ENCODE measurements at places on chromosomes 2 and 18.

- no peak for DNase-seq
These were observed 231.9 kb downstream of the PLCL1 start for GRCh38 chr2:198036029-198036879.

DNA sequence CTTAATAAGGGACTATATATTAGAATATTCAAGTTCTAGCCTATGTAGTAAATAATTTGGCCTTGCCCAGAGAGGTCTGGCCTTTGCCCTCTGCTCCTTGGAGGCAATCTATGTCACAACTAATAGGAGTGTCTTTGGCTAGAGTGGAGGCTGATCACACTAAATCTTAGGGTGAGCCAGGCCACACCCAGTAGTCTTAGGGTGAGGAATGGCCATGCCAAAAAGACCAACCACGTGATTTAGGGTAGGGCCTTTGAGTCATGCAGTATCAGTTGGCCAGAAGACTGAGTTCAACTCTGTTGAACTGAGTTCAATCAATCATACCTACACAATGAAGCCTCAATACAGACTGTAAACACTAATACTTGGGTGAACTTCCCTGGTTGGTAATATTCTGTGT is 26.0 kb upstream of the FLACC1 start:
- DNase-seq: no peak

DNA sequence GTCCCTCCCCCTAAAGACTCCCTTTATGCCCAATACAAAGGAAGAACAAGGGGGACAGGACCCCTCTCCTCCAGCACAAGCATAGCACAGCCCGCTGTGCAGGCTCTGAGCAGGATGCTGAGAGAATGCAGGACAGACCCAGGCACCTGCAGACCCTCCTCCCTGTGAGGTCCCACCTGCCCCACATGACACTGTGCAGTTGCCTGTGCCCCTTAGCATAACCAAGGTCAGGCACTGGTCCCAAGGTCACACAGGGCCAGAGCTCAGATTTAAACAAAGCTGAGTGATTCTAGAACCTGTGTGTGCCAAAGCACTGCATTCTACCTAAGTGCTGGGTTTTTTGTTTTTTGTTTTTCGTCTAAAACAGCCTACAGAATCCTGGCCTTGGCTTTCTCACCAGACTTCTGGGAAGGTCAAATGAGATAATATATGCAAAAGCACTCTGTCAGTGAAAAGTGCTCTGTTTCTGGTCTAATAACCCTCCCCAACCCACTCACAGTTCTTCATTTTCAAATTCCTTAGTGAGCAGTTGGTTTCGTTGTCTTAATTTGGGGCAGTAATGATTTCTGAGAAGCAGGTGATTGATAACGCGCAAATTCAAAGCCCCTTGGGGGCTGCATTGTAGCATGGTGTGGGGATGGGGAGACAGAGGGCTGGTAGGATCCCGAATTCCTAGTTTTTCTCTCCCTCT is 125.7 kb downstream of the KCTD1 start:
- no peak for DNase-seq

DNA sequence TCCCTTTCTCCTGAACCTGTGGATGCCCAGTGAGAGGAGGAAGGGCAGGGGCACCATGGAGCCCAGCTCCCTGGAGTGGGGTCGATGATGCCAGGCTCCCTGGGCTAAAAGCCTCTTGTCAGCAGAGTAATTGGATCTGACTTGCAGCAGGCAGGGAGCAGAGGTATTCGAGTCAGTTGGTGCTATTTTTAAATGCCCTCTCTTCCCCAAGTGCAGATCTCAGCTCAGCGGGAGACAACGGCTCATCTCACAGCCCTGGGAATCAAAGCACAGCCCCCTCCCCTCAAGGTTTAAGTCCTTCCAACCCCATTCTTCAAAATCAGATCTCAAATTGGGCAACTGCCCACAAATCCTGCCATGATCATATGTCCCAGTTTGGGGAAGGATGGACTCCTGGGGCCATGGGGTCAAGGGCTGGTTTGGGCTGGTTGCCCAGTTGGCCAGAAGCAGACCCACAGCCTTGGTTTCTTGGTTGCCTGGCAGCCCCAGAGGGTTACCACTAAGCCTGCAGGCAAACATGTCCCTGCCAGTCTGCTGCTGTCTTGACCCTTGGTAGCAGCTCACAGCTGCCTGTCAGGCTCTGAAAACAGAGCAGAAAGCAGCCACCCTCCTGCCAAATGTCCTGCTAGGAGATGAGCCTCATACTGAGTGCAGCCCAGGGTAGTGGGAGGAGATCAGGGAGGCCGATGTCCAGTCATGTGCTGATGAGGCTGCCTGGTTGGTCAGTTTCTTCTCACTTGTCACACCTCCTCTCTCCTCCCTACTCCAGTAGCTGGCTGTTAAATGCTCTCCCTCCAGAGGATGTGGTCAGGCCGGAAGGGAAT is 244.9 kb downstream of the LOXHD1 start:
- no peak for DNase-seq

- no peak for DNase-seq
These were observed 144.3 kb downstream of the VAPA start for GRCh38 chr18:10057894-10058791.

DNA sequence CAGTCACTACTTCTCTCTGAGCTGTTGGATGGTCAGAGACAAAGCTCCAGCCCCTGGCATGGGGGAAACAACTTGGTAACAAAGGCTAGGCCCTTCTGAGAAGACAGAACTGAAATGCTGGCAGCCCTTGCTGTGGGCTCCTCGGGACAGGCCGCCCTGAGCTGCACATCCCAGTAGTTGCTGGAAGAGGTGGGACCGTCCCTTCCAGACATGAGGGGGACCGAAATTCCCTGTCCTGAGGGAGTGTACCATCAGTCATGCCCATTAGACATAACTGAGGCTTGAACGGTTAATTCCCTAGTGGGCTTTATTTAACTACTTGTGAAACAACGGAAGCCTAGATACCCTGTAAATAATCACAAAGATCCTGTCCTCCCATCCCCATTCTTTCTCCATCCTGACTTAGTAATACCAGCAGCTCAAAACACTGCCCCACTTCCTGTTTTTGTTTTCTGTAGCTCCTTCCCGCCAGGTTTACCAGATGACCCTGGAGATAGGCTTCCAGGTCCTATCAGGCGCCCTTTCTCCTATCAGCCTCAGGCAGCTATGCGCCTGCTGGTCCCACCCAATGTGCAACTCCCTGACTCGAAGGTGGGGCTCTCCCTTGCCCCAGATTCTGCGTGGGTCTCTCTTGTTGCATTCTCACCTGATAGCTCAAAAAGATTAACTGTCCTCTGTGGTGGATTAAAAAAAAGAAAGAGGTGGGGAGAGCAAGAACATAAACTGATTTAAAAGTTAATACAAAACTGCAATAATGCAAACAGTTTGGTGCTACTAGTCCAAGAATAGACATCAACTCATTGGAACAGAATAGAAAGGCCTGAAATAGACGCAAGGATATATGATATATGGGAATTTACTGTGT is 37.0 kb upstream of the NT5DC4 start:
- DNase-seq: no peak

DNA sequence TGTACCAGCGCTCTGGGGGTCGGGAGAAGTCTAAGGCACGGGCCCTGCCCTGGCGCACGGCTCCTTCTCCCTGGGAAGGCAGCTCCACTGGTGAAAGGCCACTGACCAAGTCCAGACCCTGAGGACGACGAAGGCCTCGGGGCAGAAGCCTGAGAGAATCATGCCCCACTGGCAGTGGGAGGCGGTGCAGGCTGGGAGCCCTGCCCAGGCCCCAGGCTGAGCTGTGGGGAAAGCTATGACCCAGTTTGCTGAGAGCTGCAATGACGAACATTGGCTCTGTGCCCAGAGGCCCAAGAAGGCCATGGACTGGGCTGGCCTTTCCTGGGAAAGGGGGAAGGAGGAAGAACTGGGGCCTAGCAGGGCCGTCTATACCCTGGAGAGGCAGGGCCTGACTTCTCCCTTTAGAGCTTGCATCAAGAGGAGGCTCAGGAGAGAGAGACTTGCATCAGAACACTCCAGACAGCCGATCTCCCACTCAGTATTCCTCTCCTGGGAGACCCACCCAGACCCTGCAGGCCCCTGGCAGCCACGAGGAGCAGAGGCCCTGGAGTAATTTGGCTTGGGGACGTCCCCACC is 32.9 kb downstream of the HS1BP3 start:
- no peak for DNase-seq

GRCh38 chr2:119553687-119554344 is 9.6 kb downstream of the CFAP221 start:
- DNase-seq: no peak

DNA sequence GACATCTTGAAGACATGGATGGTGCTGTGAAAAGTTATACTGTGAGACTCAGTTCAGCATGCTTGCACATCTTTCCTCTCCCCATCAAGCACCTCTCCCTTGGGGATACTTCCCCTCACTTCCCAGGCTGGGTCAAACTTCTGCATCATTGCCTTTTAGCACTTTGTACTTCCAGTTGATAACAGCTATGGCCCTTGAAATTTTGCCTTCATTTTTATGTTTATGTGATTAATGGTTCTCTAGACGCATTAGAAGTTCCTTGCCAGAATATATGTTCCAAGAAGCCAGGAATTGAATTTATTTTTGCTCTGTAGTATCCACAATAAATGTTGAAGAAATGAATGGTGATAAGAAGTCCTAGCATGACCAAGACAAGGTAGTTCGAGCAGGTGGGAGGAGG is 120.9 kb upstream of the ST6GAL2 start:
- no peak for DNase-seq

DNA sequence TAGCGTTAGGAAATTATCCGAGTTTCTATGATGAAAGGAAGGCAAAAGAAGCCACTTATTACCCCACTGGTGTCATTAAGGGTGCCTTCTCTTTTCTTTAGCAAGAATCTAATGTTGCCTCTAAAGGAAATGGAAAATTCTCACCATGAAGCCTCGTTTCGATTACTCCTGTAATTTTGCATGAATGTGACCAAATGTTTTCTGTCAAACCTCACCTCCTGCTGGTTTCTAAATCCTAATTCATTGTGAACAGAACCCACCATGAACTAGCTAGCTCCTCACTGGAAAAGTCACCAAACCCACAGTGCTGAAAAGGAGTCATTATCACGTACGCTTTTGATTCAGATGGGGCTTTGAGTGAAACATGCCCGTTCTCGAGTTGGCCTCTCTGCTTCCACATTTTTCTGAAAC is 119.9 kb downstream of the COPS8 start:
- DNase-seq: no peak

DNA sequence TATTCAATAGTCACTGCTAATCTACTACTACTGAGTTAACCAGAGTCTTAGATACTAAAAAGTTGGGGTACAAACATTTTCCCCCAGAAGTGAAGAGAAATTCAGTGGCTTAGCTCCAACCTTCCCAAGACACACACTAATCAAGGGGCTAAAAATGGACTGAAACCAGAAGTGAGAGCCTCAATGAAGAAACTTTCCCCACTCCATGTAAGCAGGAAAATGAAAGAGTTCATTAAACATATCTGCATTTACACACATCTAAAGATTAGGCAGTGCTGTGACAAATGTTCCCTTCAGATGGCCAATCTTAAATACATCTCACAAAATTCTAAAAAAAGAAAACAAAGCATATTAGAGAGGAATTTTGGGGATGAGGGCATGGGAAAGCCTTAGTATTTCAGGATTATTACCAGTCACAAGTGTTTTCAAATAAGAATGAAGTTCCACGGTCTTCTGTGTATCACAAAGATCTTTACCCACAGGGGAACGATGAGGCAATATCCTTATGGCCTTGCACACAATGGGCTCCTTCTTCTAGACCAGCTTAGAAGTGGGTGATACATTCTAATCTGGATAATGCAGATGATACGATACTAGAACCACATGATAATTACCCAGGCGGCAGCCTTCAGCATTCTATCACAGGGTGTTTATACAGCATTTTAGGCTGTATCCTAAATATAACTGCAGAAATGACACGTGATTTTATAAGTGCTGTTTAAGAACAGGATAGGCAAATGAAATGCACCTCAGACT is 17.1 kb downstream of the ANKRD44 start:
- DNase-seq: peak; percentile 60

GRCh38 chr2:136059036-136059472 is 58.9 kb downstream of the CXCR4 start:
- DNase-seq: no peak

GRCh38 chr2:152186262-152186661 is 10.7 kb upstream of the STAM2 start:
- no peak for DNase-seq

DNA sequence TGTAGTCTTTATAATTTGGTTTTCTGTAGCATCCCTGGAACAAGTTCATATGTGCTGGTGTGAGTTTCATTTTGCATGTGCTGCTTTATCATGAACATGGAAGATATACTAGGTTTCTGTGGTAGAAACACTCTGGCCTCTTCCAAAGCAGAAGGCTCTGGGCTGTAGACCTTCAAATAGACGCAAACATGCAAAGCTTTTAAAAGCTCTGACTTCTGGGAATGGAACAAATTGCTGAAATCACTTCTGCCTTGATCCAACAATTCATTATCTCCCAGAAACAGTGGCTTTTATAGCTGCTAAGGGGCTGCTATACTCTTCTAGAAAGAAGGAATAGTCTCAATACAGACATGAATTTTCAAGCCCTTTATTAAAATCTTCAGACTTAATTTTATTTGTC is 382.2 kb downstream of the LRP1B start:
- DNase-seq: no peak

- DNase-seq: no peak
These were observed 172.8 kb downstream of the GLI2 start for GRCh38 chr2:120908314-120908975.

GRCh38 chr18:77407733-77408132 is 158.1 kb downstream of the GALR1 start:
- DNase-seq: no peak

GRCh38 chr2:134574611-134575330 is 144.0 kb downstream of the TMEM163 start:
- DNase-seq: no peak

DNA sequence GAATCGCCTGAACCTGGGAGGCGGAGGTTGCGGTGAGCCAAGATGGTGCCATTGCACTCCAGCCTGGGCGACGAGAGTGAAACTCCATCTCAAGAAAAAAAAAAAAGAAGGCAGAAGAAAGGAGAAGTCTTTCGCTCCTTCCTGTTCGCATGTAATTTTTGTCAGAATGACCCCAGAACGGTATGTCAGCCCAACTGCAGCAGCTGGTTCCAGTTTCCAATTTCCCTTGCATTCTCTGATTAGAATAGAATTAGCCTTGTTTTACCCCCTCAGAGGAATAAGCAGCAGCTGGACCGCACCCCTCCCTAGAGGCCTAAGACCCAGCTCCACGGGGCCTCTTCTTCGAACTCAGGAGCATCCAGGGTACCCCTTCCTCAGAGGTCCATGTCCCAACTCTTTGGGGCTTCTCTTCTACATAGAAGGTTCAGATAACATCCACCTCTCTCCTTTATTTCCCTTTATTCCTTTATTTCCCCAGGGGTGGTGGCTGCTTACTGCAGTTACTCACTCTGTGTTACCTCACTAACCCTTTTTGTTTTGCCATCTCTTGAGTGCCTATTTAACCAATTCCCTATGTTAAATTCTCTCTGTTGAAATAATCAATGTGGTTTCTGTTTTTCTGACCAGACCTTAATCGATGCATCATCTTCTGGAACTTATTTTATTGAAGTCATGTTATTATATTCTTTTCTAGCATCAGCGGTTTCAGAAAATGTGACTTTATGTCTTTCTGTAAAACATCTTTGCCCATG is 7.2 kb upstream of the PUM2 start:
- no peak for DNase-seq

Data from CD4-positive, alpha-beta T cell treated with Interleukin-12 subunit alpha and Interleukin-12 subunit beta, for 1 hour (primary cell).